Activated CD4-positive, alpha-beta memory T cell treated with anti-CD3 and anti-CD28 coated beads for 36 hours (primary cell): ENCODE measurements at places on chromosomes 11 and 22.

DNA sequence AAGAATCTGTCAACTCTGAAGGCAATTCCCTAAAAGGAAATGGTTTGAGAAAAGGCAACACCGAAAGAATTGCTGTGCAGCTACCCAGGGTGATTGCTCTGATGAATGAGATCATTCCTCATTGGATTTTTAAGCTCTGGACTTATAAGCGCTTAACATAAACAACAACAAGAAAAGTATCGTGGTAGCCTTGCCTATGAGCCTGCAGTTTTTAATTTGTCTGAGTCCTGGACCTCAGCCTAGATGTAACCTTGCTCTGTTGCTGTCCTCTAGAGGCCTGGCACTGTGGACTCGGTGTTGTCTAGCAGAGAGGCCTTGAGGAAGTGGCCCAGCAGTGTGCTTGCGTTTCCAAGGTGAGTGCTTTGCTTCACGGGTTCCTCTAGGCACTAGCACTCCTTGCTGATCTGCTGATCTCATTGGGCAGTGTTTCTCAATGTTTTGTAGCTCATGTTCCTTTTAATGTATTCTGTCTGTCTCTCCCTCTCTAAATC is 20.4 kb downstream of the CCDC81 start:
- no peaks in the 10 kb centered on the region for H3K4me1 ChIP-seq
- H3K4me3 ChIP-seq: no peak overlapping the region
- no peak overlapping the region for H3K27ac ChIP-seq
- H3K36me3 ChIP-seq: peaks cover 1% of the 10 kb centered on the region
- H3K27me3 ChIP-seq: no peaks in the 10 kb centered on the region
- DNase-seq: no peak

DNA sequence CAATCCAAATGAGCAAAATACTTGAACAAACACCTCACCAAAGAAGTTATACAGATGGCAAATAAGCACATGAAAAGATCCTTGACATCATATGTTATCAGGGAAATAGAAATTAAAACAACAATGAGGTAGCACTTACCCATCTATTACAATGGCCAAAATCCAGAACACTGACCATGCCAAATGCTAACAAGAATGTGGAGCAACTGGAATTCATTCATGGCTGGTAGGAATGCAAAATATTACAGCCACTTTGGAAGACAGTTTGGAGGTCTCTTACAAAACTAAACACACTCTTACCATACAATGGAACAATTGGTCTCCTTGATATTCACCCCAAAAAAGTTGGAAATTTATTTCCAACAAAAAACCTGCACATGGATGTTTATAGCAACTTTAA is 19.1 kb upstream of the FAM181B start:
- no peaks in the 10 kb centered on the region for H3K27me3 ChIP-seq
- H3K4me3 ChIP-seq: no peak overlapping the region
- no peak overlapping the region for H3K27ac ChIP-seq
- H3K4me1 ChIP-seq: peaks cover 36% of the 10 kb centered on the region
- H3K36me3 ChIP-seq: no peaks in the 10 kb centered on the region

DNA sequence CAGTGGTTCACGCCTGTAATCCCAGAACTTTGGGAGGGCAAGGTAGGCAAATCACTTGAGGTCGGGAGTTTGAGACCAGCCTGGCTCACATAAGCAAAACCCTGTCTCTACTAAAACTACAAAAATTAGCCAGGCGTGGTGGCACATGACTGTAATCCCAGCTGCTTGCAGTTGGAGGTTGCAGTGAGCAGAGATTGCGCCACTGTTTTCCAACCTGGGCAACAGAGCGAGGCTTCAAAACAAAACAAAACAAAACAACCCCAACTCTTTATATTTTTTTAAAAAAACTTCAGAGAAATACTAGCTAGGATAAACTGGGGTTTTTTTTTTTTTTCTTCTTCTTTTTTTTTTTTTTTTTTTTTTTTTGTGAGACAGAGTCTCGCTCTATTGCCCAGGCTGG is 31.8 kb upstream of the RAPSN start:
- H3K4me1 ChIP-seq: peaks cover 17% of the 10 kb centered on the region
- no peak for DNase-seq
- peaks cover 65% of the 10 kb centered on the region for H3K36me3 ChIP-seq
- no peak overlapping the region for H3K4me3 ChIP-seq
- no peak overlapping the region for H3K27ac ChIP-seq

GRCh38 chr22:38397189-38398085 is 57.6 kb downstream of the KCNJ4 start:
- peak; percentile 27 for DNase-seq
- peaks cover 38% of the 10 kb centered on the region for H3K4me1 ChIP-seq
- H3K36me3 ChIP-seq: no peaks in the 10 kb centered on the region
- no peak overlapping the region for H3K27ac ChIP-seq
- peak overlapping the region; percentile 73 for H3K4me3 ChIP-seq
